Progenitor cell of endocrine pancreas (in vitro differentiated cells): ENCODE measurements at places on chromosomes 4 and X. TPM values are rescaled to one million over a fixed set of nuclear protein-coding genes. Genes with fewer than 3 reads are reported as not detected.

SCML1 gene
- 3.7 and 4.6 TPM in 2 replicates for total RNA-seq

DUSP21 gene
- not detected in 2 replicates for total RNA-seq

DNA sequence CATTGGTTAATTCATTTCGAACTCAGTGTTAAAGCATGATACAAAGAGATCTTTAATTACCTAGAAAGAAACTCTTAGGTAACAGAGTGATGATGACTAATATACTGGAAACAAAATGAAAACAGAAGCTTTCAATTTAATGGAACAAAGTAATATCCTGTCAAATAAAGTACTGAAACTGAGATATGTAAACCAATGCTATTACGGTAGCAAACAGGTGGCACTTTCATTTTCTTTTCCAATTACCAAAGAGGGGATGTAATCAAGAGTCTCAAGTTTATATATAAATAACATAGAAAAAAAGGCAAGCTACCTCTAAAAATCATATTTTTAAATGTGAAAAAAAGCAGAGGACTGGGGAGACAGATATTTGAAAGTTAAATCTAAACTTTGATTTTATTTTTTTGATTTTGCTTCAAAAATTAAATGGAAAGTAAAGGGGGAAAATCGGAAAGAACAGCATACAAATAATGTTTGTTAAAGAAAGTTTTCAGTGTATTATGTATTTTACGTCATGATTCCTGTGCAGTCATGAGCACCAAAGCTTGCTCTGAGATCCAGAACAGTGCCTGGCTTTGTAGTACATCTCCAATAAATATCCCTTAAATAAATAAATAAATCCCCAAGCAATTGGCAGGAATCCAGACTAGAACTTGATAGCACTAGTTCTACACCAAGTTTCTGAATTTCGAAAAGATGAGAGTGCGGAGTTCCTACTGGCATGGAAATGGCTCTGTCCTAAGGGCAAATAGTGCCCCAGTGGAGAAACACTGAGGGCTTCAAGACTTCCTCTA lies 25.0 kb upstream of the RAPGEF2 start:
- DNase-seq, result no peak
- no peak overlapping the region for H3K4me3 ChIP-seq
- peaks cover 2% of the 10 kb centered on the region for H3K4me1 ChIP-seq
- no peak overlapping the region for H3K27ac ChIP-seq
- no peaks in the 10 kb centered on the region for H3K27me3 ChIP-seq
- no peaks in the 10 kb centered on the region for H3K36me3 ChIP-seq

DNA sequence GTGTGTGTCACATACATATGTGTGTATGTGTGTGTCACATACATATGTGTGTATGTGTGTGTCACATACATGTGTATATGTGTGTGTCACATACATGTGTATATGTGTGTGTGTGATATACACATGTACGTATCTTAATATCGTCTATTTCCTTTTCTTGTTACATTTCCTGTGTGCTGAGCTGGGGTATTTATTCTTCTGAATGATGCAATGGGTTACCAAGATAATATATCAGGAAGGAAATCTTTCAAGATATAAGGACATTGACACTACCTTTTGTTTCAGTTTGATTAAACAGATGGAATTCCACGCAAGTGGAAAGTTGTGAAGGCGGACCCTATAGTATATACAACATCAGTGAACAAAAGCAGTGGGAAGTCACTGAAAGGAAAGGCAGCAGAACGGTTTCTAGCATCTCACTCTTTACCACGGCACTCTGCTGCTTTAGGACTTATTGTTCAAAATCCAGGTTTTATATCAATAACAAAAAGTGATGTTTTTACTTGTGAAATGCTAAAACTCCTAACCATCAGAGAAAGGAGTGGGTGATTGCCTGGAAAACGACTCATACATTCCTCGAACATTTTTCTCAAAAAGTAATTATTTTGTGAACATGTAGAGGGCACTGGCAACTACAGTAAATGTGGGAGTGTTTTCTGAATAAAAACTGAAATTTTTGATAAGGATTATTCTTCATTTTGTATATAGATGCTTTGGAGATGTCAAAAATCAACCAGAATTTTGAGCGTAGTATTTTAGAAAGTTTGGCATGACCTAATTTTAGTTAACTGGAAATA lies 43.1 kb upstream of the IL21 start:
- peaks cover 4% of the 10 kb centered on the region for H3K27me3 ChIP-seq
- peaks cover 6% of the 10 kb centered on the region for H3K4me1 ChIP-seq
- H3K4me3 ChIP-seq, result no peak overlapping the region
- no peak for DNase-seq
- H3K27ac ChIP-seq, result no peak overlapping the region

DNA sequence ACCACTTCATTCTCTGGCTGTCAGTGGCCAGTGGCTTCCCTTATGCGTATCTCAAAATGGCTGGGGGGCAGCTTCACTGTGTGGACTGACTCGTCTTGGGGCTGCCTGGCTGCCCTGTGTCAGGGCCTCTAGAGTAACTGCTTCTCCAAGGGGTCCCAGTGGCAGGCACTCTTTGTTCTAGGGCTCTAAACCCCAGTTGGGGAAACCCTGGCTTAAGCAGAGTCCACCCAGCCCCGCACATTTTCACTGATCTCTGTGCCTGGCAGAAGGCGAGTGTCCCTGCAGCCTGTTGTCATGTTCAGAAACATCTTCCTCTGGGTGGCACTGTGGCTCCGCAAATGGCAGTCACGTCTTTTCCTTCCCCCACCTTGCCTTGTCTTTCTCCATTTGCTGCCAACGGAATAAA lies 59.7 kb downstream of the NBDY start:
- no peak overlapping the region for H3K4me3 ChIP-seq
- H3K27ac ChIP-seq, result no peak overlapping the region
- peaks cover 9% of the 10 kb centered on the region for H3K36me3 ChIP-seq
- DNase-seq, result no peak
- peaks cover 13% of the 10 kb centered on the region for H3K4me1 ChIP-seq

DNA sequence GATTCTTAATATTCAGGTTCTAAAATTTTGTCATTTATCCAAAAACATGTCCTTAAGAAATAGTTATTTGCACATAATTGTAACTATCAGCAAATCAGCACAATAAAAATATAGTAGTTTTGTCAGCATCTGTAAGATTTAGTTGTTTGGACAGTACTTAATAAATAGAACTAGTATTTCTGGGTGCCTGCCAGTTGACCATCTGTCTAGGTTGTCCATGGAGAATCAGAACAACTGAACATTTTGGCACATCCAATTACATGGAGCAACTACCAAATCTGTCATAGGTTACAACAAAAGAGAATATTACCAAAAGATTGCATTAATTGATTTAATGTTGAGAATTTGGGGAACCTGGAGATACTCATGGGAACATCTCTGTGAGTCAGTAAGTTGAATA lies 305.5 kb upstream of the TACR3 start:
- no peaks in the 10 kb centered on the region for H3K27me3 ChIP-seq
- DNase-seq, result no peak
- H3K4me1 ChIP-seq, result peaks cover 9% of the 10 kb centered on the region
- H3K36me3 ChIP-seq, result no peaks in the 10 kb centered on the region
- no peak overlapping the region for H3K4me3 ChIP-seq

DNA sequence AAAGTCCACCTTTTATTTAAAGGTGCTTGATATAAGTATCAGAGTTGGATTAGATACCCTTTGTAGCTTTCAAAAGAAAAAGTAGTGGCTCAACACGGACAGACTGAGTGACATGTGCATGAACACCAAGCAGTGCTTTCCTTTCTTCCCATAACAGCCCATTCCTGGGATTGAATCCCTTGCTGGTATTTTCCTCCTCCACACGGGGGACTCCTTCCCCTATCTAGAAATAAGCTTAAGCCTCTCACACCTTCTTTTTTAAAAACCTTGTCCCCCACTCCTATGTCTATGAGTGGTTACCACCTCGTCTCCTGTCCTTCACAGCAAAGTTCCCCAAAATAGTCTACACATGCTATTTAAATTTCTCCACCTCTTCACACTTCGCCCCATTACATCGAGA lies 5.1 kb downstream of the AP1S2 start:
- peaks cover 23% of the 10 kb centered on the region for H3K36me3 ChIP-seq
- H3K4me3 ChIP-seq, result no peak overlapping the region
- H3K4me1 ChIP-seq, result peaks cover 34% of the 10 kb centered on the region
- peak overlapping the region; percentile 1 for H3K27ac ChIP-seq
- DNase-seq, result no peak
- H3K27me3 ChIP-seq, result no peaks in the 10 kb centered on the region
